ENCODE measurements at places on chromosomes 3 and 15.

GRCh38 chr3:45214061-45214680, 11.9 kb downstream of the TMEM158 start:
- H3K36me3 ChIP-seq = no peaks in the 10 kb centered on the region
- no peaks in the 10 kb centered on the region for H3K27me3 ChIP-seq
- H3K27ac ChIP-seq = no peak overlapping the region
- no peak overlapping the region for H3K4me3 ChIP-seq
- no peaks in the 10 kb centered on the region for H3K4me1 ChIP-seq

DNA sequence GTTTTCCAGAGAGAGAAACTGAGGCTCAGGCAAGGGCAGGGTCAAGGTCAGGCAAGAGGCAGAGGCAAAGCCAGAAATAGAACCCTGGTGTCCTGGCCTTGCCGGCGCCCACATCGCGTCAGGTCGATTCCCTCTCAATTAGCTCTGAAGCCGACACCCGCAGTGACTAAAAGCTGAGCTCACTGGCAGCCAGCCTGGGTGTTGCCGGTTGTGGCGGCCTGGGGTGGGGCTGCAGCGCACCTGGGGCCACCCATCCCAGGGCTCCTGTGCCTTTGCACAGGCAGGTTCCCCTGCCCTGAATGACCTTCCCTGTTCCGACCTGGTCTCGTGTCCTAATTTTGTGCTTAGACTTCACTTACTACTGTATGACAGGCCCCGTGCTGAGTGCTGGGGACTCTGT, 6.2 kb downstream of the SEMA3F start:
- H3K4me3 ChIP-seq = no peak overlapping the region
- no peak for DNase-seq
- no peaks in the 10 kb centered on the region for H3K27me3 ChIP-seq
- no peaks in the 10 kb centered on the region for H3K36me3 ChIP-seq
- H3K27ac ChIP-seq = no peak overlapping the region

- H3K36me3 ChIP-seq = no peaks in the 10 kb centered on the region
- peaks cover 10% of the 10 kb centered on the region for H3K4me1 ChIP-seq
- no peak overlapping the region for H3K27ac ChIP-seq
- H3K4me3 ChIP-seq = no peak overlapping the region
These were observed 7.7 kb upstream of the RFT1 start for GRCh38 chr3:53137835-53138446.

DNA sequence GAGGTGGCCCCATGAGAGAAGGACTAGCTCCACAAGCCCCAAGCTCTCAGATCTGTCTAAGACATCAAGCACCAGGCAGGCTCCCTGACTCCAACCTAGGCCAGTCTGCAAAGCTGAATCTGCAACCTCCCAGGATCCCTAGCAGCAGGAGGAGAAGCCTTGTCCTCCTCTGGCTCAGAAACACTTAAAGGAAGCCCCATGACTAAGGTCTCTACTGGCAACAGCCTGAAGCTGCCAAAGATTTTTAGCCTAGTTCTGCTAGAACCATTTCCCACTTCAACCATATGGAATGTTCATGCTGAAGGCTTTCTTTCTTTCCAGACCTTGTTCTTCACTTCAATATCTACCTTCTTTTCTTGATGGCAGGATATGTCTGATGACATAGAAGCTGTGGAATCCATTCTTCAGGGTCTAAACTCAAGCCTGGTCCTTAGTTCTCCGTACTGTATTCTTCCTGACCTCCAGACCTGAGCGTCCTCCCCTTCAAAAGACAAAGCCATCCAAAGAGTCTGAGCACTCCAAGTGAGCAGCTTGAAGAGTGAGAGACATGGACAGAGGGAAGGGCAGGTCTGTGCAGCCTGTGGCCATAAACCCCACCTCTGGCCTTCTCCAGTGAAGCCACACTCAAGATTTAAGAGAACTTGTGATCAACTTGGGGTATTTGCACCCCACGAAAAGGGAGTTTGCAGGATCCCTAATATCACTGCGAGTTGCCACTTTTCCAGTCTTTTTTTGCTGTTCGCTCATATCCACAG, 23.1 kb downstream of the SST start:
- H3K27ac ChIP-seq = no peak overlapping the region
- DNase-seq = no peak
- no peak overlapping the region for H3K4me3 ChIP-seq
- no peaks in the 10 kb centered on the region for H3K27me3 ChIP-seq
- no peaks in the 10 kb centered on the region for H3K36me3 ChIP-seq

DNA sequence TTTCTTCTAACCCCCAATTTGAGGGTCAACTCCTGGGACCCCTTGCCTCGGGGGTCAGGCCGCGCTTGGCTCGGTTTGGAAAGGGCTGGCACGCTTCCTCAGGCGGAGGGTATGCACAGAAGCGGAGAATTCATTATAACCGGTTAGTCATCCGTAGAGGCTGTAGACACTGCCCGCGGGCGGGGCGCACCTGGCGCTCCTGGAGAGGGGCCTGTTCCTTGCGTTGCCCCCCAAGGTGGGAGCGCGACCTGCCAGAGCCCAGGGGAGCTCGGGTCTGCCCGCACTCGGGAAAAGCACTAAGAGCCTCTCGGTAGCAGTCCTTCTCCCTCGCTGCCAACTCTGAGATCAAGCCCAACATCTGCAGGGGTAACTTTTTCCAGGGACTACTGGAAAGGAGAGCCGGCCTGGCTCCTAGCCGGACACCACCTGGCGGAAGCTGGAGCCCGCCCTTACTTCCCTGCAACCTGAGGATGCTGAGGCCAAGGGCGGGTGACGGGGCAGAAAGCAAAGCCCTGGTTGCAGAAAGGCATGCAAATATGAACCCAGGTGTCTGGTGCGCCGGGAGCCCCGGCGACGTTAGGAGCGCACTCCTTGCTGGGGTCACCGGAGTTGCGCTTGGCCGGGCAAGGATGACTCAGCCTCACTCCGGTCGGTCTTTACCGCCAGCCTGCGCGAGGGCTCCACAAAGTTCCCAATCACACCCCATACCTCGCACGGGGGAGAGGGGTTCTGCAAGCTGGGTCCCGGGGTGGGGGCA, 1.5 kb upstream of the CACNA2D3 start:
- peaks cover 17% of the 10 kb centered on the region for H3K27me3 ChIP-seq
- peaks cover 17% of the 10 kb centered on the region for H3K4me1 ChIP-seq
- DNase-seq = no peak
- H3K4me3 ChIP-seq = peak overlapping the region; percentile 54

DNA sequence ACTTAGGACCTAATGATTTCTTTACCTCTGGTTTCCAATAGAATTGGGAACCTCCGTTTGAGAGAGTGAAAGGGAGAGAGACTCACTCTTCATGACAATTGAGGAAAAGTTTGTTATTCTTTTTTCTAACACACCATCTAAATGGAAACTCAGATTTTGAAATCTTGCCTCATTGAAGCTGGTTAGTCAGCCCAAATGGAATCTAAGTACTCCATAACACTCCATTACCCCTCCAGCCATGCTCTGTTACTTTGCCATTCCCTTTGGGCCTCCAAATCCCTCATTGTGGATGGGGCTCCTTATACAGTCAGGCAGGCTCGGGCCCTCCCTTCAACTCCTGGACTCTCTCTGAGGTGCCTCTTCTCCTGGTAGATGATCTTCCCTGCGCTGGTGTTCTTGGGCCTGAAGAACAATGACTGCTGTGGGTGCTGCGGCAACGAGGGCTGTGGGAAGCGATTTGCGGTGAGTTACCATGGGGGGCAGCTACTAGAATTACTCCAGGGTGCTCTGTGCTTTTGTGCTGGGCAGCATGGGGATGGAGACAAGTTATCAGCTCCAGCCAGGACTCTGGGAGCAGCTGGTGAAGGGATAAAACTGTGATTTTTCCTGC, 1.1 kb downstream of the TM4SF4 start:
- no peaks in the 10 kb centered on the region for H3K36me3 ChIP-seq
- no peak for DNase-seq
- peak overlapping the region; percentile 83 for H3K4me3 ChIP-seq
- H3K4me1 ChIP-seq = peaks cover 38% of the 10 kb centered on the region
- H3K27ac ChIP-seq = peak overlapping the region; percentile 91

- H3K4me1 ChIP-seq = peaks cover 8% of the 10 kb centered on the region
- no peak overlapping the region for H3K27ac ChIP-seq
- H3K27me3 ChIP-seq = no peaks in the 10 kb centered on the region
- no peaks in the 10 kb centered on the region for H3K36me3 ChIP-seq
- H3K4me3 ChIP-seq = no peak overlapping the region
These were observed 31.0 kb upstream of the KLHL6 start for GRCh38 chr3:183586477-183586876.

DNA sequence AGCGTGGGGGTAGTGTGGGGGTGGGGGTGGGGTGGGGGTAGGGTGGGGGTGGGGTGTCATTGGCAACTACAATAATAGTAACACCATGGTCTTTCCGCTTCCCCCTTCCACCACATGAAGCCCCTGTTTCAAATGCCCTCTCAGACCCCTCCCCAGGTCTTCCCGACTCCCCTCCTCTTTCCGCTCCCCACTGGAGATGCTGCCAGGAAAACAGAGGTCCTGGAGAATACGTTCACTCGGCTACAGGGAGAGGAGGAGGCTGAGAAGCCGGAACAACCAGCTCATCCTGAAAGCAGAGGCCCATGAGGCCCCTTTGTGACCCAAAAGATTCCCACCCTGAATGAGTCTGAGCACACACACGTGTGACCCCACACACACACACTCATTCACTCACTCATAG, 75.4 kb downstream of the CPN2 start:
- H3K27ac ChIP-seq = no peak overlapping the region
- no peak overlapping the region for H3K4me3 ChIP-seq
- no peak for DNase-seq
- no peaks in the 10 kb centered on the region for H3K36me3 ChIP-seq
- no peaks in the 10 kb centered on the region for H3K27me3 ChIP-seq

DNA sequence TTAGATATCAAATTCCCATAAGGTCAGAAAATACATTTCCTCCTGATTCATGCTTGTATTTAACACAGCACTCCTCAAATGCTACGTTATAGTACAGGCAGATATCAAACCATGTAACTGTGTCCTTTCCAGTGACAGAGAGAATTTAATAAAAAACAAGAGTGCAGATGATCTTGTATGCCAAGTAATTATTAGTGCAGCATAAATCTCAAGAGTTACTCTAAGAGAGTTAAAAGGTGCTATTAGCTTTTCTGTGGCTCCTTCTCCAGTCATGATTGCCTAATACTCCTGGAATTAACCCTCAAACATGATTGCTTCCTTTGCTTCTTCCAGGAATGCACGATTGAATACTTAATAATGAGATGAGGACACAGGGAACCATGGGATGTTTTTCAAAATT, 413.0 kb upstream of the DPH6 start:
- H3K36me3 ChIP-seq = no peaks in the 10 kb centered on the region
- no peak overlapping the region for H3K27ac ChIP-seq
- no peaks in the 10 kb centered on the region for H3K4me1 ChIP-seq
- no peak for DNase-seq
- no peaks in the 10 kb centered on the region for H3K27me3 ChIP-seq
- no peak overlapping the region for H3K4me3 ChIP-seq

DNA sequence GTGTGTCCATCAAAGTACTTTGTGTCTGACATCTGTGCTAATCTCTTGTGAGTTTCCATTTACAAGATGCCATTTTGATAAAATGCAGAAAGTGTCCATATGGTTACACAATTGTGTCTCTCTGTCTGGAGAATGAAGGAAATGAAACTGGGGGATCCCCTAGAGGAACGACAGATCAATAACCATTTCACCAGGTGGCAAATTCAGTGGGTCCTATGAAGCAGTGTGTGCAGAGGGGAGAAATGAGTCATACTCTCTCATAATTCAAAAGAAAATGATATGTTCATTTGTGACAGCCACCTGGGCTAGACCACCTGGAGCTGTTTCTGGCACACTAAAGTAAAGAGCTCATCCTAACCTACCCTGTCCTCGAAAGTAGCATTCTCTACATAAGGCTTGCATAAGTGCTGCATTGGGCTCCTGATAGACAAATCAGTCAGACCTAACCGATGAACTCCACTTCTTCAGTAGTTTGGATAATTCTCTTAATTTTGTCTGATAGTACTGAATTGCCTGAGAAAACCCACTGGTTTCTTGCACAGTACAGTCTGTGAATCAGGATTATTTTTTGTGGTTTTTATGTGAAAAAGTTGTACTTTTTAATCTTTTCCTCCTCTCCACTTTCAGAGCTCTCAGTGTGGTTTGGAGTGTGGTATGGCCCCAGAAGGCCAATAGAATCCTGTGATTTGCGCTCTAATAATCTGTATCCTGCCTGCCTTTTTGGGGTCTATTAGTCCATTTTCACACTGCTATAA, 10.3 kb upstream of the CD47 start:
- peaks cover 13% of the 10 kb centered on the region for H3K4me1 ChIP-seq
- no peak for DNase-seq
- H3K36me3 ChIP-seq = no peaks in the 10 kb centered on the region

DNA sequence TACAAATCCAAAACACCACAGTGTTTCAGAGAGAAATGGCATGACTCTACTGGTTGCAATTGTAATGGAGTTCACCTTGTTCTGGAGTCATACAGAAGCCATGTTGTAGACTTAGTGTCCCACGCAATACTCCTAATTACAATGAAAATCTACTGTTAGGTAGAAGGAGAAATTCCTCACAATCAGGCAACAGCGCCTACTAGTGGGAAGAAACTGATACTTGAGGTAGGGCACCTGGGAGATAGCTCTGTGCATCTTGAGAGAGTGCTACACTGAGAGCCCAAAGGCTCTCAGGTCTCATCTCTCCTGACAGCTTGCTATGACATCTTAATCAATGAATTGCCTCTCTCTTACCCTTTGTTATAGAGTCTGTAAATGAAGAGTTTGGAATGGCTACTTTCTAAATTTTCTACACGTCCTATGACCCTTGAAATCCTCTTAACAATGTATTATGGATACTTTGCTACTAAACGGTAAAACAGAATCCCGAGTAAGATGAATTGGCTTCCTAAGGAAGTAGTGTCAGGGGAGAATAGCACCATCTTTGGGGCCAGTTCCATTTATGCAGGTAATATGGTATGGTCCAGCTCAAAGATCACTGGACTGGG, 422.7 kb upstream of the TPRG1 start:
- peaks cover 7% of the 10 kb centered on the region for H3K4me1 ChIP-seq
- no peak overlapping the region for H3K27ac ChIP-seq
- H3K36me3 ChIP-seq = no peaks in the 10 kb centered on the region
- no peak for DNase-seq
- no peaks in the 10 kb centered on the region for H3K27me3 ChIP-seq
- no peak overlapping the region for H3K4me3 ChIP-seq

Measured in liver (tissue), 10 donors.